Stimulated activated CD8-positive, alpha-beta memory T cell treated with anti-CD3 and anti-CD28 coated beads, Interleukin-4, amount 100 ng/mL, for 1 hour (primary cell): ENCODE measurements at places on chromosomes 4 and X.

- DNase-seq, result no peak
Observed at GRCh38 chrX:136585262-136585661, 53.2 kb downstream of the VGLL1 start.

DNA sequence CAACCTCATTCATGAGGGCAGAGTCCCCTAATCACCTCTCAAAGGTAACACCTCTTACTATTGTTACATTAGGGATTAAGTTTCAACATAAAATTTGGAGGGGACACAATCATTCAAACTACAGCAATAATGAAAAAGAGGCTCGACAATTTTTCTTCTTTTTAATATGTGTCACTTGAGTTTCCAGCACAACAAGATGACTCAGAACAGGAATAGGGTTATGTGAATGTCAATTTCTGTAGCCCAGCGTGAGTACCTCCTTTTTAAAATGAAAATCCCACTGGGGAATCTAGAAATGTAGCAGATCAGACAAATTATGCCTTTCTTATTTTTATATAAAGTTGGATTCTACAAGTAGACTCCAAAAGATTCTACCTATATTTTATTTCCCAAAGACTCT, 83.7 kb downstream of the ZNF330 start:
- no peak for DNase-seq

DNA sequence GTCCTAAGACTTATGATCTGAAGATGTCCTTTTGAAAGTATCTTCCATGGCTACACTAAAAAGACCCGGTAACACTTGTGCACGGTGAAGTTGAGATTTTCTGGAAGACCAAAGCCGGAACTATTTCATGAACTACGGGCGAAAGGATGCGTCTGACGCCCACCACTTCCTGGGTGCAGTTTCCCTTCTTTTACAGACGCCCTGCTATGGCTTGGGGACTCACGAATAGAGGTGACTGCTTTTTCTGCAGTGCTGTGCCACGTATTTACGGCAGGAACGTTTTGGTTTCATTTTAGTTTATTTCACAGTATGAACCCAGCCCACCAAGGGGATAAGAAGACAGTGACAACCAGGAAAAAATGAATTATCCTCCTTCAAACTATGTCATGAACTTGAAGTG, 180.4 kb downstream of the AFAP1 start:
- peak; percentile 50 for DNase-seq

GRCh38 chr4:135492439-135492838, 1290.8 kb upstream of the PABPC4L start:
- no peak for DNase-seq

- DNase-seq, result no peak
Observed at GRCh38 chrX:149908308-149908707, 21.1 kb upstream of the HSFX4 start.

- DNase-seq, result no peak
Observed at GRCh38 chr4:15188605-15189539, 186.6 kb downstream of the CPEB2 start.

- DNase-seq, result no peak
Observed at GRCh38 chrX:34288782-34289181, 156.7 kb upstream of the FAM47A start.

DNA sequence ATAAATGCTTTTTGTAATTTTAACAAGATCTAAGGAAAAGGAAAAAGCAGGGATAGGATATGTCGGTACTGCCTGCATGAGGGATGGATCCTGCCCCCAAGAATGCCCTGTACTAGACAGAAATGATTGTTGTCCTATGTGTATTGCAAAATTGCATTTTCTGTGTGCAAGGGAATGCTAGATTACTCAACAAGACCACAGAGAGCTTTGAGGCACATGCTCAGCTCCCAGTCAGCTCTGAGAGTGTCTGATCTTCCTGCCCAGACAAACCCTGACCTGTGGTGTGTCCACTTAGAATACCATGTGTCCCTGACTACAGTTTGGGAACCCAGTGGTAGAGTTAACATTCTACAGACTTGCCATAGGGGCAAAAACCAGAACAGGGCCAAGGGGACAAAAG, 129.2 kb upstream of the PAK3 start:
- DNase-seq, result no peak

DNA sequence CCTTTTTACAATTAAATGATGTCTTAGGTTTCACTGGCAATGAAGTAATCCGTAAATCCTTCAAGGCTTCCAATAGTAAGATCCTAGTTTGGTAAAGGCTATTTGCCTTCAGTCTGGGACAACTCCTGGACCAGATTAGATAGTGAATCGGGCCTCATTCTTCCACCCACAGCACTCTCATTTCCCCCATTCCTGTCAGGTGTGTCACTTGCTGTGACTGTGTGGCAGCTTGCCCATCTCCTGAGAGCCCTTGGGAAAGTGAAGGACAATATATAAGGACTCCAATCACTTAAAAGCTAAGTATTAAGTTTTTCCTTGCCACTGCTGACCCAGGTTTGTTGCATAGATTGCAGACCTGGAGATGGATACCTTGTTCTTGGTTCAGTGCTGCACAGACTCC, 3.3 kb upstream of the GASK1B start:
- DNase-seq, result no peak

GRCh38 chrX:76428243-76429130, 977 bp downstream of the MAGEE1 start:
- DNase-seq, result peak; percentile 2

DNA sequence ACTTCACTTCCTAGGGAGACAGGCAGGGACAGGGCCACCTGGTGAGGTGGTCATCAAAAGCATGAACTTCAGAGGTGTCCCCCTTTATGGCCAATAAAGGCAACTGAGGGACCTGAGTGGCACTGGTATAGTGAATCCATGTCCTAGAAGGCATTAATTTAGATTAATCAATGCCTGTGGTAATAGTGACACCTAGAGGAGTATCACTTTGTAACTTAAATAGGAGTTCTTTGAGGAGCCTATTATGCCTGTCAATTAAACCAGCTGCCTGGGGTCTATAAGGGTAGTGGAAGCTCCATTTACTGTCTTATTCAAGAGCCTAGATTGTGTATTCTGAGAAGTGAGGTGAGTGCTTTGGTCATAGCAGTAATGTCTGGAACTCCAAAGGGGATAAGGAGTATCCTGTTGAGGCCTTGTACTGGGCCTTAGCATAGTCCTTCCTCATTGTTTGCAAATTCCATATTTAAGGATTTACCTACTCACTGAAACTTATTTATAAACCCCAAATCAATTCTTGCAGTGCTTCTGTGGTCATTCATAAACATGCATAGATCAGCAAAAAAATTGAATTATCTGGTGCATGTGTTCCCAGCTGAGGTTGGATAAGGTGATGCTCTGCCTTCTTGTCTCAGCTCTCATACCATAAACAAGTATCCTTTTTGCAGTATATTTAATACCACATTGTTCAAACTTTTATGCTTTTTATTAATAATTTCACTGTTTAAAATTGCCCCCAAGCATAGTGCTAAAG, 213.8 kb upstream of the RADX start:
- no peak for DNase-seq

DNA sequence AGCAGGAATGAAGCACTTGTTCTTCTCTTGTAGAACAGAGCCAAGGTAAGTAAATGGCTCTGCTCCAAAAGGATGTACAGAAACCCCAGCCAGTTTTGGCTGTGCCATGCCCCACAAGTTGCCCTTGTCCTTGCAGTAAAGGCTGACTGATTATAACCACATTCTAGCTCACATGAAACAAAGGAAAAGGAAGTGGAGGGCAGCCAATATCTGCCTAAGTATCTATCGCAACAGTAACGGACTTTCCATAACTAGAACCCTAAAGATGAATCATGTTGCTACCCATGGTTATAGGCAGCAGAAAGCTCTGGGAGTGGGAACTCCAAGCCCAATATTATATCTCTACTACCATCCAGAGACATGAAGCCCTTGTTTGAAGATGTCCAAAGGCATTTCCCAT, 95.7 kb downstream of the COMMD8 start:
- no peak for DNase-seq

DNA sequence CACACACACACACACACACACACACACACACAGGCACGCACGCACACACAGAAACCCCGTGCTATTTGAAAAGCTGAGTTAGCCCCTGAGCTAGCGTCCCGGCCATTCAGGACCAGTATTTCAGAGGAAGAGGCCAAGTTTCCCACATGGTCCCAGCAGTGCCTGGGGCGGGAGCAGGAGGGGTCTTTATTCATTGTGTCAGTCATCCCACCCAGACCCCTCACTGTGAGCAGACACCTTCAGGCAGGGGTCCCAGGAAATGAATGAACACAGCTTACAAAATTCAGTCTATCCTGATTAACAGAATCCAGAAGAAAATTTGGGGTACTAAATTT, 58.1 kb downstream of the ZFYVE28 start:
- DNase-seq, result no peak

DNA sequence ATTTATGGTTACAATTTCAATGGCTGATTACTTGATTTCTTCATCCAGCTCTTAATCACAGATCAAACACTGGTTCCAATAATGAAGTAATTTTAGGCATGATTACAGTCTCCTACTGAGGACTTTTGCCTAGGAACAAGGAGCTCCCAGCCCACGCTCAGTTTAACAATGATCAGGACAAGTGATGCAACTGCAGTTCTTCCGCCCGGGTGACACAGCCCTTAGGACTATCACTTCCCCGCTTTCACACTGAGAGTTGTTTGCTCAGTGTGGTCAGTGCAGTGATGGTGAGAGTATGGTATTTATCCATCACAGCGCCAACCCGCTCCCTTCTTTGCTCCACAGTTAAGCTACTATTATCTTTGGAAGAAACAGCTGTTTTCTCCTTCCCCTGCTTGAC, 203.2 kb upstream of the MBNL3 start:
- no peak for DNase-seq

DNA sequence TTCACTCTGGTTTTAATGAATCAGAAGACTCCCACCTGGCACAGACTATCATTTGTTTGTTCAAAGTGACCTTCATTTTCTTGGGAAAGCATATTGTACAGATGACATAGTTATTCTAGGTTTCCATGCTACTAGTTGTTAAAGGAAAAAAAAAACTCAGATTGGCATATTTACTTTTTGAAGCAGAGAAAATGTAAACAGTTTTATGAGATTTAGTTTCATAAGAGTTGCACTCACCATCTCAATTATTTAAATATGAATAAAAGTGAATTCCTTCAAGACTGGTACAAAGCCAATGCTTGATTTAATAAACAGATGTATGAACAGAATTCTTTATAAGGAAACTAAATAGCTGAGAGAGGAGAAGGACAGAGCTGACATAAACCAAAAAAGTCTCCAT, 280.3 kb upstream of the UGT8 start:
- no peak for DNase-seq

DNA sequence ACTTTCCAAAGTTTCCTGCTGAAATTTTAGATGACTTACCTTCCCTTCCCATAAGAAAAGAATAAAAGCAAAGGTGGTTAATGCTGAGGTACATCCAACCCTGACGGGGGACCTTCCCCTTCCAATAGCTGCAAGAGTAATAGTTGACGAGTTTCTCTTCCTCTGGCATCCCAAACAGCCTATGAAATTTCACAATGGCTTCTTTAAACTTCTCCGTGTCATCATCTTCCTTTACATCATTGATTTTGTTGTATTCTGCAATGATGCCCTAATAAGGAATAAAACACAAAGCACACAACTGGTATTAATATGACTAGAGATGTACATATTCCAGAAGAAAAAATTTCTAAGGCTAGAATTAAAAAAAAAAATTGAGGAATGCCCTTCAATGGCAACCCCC, 76.6 kb downstream of the TBC1D9 start:
- no peak for DNase-seq

- no peak for DNase-seq
Observed at GRCh38 chr4:154364066-154364845, 127.3 kb downstream of the DCHS2 start.

DNA sequence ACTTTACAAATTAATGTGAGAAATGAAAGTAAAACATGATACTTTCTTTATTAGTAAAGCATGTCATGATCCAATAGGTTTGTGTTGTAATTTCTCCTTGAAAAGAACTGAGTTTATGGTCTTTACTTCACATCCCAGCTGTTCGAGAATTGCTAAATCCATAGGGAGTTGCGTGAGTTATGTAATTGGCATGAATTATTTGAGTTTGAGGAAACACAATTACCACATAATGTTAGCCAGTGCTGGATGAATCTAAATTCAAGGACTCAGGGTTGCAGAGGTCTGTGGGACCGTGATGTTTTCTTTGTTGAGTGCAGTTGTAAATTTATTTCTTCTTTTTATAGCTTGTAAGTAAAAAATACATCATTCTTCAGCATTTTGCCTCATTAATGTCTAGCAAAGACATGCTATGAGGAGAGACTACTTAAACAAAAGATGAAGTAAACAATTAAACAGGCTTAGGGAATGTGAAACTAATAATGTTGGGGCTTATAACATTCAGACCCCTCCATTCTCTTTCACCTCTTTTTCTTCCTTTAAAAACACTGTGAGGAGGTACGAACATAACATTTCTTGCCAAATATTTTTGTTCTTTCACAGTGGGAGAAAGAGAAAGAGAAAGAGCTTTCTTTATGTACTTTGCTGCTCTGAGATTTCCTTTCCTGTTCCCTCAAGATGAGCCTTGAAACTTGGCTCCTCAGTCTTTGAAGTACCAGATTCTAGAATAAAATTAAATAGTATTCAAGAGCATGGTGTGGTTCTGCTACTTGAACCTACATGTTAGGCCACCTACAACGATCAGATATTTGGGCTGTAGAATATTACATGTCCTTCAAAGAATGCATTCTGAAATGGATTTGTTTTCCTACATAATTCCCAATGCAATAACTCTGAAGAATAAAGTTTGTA, 159.6 kb upstream of the ANK2 start:
- no peak for DNase-seq

GRCh38 chr4:165464813-165465381, 86.1 kb downstream of the CPE start:
- no peak for DNase-seq

DNA sequence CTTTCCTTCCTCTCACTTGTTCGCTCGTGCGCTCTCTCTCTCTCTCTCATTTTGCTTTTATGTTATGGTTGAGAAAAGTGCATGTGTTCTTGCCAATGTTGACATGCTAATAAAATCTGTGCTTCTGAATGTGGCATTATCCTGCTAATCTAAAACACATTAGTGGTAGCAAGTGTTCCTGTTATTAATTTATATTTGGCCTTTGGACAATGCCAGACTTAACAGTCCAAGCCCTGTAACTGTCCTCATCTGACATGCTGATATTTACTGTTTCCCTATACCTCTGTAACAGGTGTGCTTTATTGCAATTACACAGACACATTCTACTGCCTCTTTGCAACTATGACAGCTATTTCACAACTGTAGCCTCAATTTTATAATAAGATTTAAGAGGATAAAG, 2.7 kb downstream of the PPARGC1A start:
- no peak for DNase-seq

DNA sequence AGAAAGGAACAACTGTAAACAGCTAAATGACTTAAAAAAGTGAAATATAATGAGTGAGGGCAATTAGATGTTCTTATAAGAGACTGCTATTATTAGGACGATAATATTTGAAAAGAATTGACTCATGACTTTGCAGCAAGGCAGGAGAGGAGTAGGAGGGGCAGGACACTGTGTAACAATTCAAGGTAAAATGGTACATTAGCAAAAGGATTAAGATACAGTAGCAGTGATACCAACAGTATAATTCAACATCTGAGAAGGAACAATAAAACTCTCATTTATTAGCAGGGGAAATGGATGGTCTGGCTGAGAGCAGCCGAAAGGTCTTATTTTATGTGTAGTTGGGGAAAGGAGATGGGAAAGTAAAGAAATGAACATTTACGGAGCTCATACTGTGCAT, 315.5 kb upstream of the BOD1L1 start:
- no peak for DNase-seq

- no peak for DNase-seq
Observed at GRCh38 chr4:158008551-158009218, 164.1 kb downstream of the GASK1B start.

GRCh38 chr4:76996445-76996844, 46.9 kb downstream of the SEPTIN11 start:
- DNase-seq, result no peak

- no peak for DNase-seq
Observed at GRCh38 chr4:185304541-185304940, 91.2 kb downstream of the LRP2BP start.
